Breast epithelium (tissue), 4 donors: ENCODE measurements at places on chromosomes 5 and 9.

DNA sequence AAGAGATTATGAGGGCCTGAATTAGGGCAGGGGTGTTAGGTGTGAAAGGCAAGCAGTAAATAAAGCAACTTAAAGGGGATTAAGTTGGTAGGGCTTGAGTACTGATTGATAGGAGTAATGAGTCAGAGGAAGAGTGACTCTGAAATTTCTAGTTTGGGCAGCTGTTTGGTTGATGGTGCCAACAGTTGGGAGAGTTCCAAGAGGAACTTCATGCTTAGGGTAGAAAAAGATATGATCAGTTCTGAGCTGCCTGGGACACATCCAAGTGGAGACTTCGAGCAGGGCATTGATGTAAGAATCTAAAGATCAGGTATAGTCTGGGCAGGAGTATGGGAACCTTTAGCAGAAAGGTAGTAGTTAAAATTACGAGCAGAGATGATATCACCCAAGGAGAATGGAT lies 10.2 kb downstream of the MAMDC2 start:
- no peak for DNase-seq

- DNase-seq, result no peak
Observed at GRCh38 chr5:95823738-95824609, 1.4 kb upstream of the GLRX start.

DNA sequence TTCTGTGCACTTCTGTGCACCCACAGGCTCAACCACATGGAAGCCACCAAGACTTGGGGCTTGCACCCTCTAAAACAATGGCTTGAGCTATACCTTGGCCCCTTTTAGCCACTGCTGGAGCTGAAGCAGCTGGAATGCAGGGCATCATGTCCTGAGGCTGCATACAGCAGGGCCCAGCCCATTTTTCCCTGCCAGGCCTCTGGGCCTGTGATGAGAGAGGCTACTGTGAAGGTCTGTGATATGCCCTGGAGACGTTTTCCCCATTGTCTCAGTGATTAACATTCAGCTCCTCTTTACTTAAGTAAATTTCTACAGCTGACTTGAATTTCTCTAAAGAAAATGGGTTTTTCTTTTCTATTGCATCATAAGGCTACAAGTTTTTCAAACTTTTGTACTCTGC lies 134.0 kb upstream of the EGFLAM start:
- DNase-seq, result no peak

DNA sequence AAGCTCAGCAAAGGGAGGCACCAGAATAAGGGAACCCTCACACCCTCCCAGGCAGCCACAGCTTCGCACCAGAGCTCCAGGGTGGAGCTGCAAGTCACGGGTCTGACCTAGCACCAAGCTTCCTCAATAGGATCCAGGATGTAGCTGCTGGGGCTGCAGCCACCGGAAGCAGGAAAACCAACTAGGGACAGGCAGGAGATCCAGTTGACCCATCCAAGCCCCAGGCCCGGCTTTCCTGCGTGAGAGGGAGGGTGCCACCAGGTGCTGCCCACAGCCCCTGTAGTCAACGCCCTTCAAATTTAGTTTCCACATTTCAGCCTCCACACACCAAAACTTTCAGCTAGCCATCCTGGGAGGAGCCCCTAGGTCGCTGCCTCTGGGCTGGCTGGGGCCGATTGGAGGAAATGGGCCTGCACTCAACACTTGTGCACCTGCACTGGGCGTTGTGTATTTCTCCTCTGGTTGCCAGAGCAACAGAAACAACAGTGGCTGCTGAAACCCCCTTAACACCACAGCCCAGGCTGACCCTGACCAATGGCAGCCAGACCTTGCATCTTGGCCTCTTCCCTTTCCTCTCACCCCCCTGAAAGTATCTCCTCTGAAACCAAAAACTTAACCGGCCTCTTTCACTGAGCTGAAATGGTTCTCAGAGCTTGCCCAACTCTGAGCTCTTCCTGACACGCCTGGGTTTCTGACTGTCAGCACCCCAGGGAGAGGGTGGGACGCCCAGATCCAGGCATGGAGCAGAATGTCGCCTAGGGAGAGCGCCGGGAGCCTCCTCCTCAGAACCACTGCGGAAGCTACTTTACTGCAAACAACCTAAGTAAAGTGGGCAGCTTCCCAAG lies 226.5 kb upstream of the MAP3K1 start:
- DNase-seq, result no peak

- DNase-seq, result no peak
Observed at GRCh38 chr9:99895510-99895909, 10.9 kb upstream of the STX17 start.

DNA sequence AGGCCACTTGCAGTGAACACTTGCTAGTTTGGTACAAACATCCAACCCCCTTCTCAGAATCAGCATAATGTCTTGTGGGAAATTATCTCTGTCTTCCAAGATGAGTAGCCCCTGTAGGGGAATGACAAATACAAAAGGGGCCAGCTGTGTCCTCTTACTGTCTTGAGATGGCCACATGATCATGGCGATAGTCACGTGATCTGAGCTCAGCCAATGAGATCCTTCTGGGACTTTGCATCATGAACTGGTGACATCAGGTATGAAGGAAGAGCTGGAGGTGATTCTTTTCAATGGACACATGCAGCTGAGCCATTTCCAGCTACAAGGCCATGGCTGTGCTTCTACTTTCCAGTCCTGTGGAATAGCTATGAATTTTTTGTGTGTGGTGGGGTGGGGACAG lies 206.3 kb downstream of the IRX1 start:
- no peak for DNase-seq

DNA sequence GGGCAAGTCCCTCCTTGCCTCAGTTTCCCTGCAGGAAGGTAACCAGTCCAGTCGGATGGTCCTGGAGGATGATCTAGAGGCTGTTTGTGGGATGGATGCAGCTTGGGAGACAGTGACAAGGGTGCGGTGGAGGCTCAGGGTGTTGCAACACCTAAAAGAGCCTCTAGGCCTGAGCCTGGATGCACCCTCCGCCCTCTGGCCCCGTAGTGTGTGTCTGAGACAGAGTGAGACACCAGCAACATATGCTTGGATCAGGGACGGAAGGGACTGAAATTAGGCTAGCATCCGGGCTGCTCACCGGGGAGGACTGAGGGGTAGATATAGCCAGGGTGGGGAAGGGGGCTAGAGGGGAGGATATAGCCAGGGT lies 1.1 kb downstream of the CRAT start:
- DNase-seq, result no peak

- DNase-seq, result no peak
Observed at GRCh38 chr5:108675736-108676135, 72.0 kb upstream of the FER start.

DNA sequence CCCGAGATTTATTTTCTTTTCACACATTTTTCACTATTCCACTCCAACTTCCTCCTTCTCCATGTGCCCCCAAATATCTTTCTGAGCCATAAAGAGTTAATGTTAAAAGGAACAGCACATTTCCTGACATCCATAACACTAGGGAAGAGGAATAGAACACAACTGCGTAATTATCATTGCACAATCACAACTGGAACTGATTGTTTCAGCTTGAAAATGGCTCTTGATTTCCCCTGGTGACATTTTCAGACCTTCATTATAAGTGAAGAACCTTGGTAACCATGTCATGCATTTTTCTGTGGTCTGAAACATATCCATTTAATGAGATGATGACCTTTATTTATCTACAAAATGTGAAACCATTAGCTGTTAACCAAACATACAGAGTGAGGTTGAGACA lies 82.4 kb downstream of the PCSK1 start:
- no peak for DNase-seq

DNA sequence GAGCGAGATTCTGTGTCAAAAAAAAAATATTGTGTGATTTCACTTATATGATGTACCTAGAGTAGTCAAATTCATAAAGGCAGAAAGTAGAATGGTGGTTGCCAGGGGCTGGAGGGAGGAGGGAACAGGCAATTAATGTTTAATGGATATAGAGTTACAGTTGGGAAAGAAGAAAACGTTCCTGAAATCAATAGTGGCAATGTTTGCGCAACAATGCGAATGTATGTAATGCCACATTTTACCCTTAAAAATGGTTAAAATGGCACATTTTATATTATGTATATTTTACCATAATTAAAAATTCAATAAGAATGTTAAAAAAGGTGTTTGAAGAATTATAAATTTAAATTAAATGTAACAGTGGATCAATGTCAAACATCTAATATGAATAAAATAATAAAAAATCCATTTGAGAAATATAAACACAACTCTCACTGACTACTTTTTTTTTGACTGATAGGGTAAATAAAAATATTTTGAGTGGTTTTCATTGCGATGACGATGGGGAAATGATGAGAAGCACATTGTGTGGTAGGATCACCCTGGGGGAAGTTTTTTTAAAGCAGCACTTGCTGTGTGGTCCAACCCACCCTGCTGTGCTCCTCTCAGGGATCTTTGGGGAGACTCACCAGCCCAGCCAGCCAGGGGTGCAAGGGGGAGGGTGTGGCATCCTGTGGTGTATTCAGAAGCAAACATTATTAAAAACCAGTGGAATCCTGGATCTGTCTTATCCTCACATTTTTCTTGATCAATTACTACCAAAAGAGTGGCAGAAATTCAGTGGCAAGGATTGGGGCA lies 4.3 kb downstream of the FYB1 start:
- no peak for DNase-seq

DNA sequence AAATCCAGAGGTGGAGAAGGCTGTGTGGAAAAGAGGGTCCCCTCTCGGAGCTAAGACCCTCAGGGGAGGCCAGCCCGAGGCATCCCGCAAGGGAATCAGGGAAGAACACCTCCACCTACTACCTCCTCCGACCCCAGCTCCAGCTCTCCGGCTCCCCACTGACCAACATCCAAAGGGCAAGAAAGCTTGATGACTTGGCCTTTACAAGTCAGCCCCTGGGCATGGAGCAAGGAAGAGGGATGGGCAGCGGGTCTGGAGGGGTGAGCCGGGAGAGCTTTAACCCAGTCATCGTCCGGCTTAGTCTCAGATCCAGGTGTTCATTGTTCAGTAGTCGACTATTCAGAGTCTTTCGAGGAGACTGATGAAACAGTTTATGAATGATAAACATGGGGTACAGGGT lies 32.1 kb downstream of the ERAP1 start:
- DNase-seq, result no peak

- DNase-seq, result no peak
Observed at GRCh38 chr5:123810746-123811340, 298.9 kb downstream of the CSNK1G3 start.

GRCh38 chr5:110536120-110537115 lies 190.1 kb downstream of the TMEM232 start:
- no peak for DNase-seq

GRCh38 chr9:95268681-95269080 lies 48.8 kb downstream of the FANCC start:
- no peak for DNase-seq

DNA sequence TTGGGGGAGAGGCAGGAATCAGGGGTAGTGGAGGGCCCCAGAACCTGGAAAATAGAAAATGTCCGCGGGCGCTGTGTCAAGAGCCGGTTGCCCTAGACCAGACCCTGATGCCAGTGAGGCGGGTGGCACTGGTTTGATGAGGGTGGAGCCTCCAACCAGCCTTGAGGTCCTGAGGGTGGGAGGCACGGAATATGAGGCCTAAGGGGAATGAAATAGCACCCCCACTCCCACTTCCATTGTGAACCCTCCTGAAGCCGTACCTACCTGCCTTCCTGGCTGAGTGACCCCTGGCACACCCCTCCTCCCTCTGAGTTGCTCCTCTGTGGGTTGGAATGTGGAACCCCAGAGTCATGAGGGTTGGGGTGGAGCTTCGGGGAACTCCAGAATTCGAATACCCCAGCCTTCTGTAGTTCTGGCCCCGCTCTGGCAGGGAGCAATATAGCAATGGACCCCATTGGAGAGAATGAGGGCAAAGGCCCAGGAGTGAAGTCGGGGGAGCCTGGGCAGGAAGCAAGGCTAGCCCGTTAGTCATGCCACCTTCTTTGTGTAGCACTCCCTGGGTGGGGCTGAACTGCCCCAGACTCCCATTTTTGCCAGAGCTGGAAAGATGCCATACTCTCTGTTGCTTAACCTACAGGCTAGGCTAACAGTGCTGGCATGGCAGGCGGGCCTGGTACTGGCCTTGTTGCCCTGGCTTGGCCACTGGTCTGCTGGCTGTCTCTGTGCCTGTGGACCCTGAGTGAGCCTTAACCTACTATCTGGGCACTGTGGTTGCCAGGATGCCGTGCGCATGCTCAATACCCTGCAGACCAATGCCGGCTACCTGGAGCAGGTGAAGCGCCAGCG lies 1.0 kb downstream of the FPGS start:
- no peak for DNase-seq
